PC-3 (cell line): ENCODE measurements at places on chromosomes 7 and 10. TPM values are rescaled to one million over a fixed set of nuclear protein-coding genes. Genes with fewer than 3 reads are reported as not detected.

- no peaks in the 10 kb centered on the region for H3K27me3 ChIP-seq
- peak; percentile 38 for DNase-seq
- H3K36me3 ChIP-seq, result no peaks in the 10 kb centered on the region
- no peak overlapping the region for H3K27ac ChIP-seq
- peaks cover 37% of the 10 kb centered on the region for H3K4me1 ChIP-seq
Observed at GRCh38 chr7:121298831-121299239, 30.0 kb upstream of the WNT16 start.

DNA sequence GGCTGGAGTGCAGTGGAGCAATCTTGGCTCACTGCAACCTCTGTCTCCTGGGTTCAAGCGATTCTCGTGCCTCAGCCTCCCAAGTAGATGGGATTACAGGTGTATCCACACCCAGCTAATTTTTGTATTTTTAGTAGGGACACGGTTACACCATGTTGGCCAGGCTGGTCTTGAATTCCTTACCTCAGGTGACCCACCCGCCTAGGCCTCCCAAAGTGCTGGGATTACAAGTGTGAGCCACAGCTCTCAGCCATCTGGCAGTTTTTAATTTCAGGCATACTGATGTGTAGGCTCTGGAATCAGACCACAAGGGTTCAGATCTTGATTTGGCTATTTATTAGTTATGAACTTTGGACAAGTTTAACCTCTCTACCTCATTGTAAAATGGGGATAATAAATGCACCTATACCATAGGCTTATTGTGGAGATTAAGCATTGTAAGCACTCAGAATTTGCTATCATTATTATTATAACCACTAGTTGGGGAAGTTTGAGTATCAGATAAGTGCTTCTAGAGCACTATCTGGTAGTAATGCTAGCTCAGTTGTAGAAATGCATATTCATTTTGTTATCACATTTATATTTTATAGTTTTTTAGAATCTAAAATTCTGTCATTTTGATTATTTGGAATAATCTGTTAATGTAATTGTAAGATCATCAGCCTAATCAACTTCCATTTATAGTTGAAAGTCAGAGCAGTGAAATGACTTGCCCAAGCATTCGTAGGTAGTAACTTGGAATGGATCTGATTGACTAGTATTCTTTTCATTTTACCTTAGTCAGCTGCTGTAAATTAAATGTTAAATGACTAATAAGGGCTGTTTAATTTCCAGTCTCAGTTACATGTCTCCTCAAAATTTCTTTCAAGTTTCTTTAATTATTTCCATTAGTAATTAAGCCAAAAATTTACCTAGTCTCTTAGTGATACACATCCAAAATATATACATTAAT lies 22.5 kb downstream of the KMT2E start:
- 0 out of 2 replicates have a peak, but pooled peaks cover 4% of the 10 kb centered on the region for H3K36me3 ChIP-seq

GRCh38 chr10:127148933-127149220 lies 47.5 kb downstream of the INSYN2A start:
- peak overlapping the region; percentile 93 for H3K27ac ChIP-seq
- no peaks in the 10 kb centered on the region for H3K36me3 ChIP-seq
- no peaks in the 10 kb centered on the region for H3K27me3 ChIP-seq
- H3K4me1 ChIP-seq, result peaks cover 62% of the 10 kb centered on the region
- peak; percentile 69 for DNase-seq

- H3K4me3 ChIP-seq, result no peak overlapping the region
- H3K4me1 ChIP-seq, result no peaks in the 10 kb centered on the region
- H3K27me3 ChIP-seq, result no peaks in the 10 kb centered on the region
- DNase-seq, result no peak
Observed at GRCh38 chr7:70390251-70390650, 741.7 kb upstream of the GALNT17 start.

- H3K36me3 ChIP-seq, result no peaks in the 10 kb centered on the region
- H3K27me3 ChIP-seq, result no peaks in the 10 kb centered on the region
- 0 out of 2 replicates have a peak overlapping the region, but pooled peaks have one; percentile 4 for H3K27ac ChIP-seq
- H3K4me3 ChIP-seq, result no peak overlapping the region
Observed at GRCh38 chr7:106679153-106679931, 18.4 kb upstream of the CCDC71L start.

DNA sequence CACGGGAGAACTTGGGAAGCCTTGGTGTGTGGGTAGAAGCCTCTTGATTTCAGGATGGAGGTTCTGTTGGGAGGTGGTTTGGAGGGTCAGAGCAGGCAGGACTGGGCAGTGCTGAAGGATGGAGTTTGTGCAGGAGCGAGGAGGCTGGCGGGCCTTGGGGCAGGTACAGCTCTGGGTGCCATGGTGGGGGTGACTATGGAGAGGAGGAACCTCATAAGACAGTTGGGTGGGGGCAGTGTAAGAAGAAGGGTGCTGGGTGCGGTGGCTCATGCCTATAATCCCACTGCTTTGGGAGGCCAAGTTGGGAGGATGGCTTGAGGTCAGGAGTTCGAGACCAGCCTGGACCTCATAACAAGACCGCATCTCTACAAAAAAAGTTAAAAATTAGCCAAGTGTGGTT lies 54.7 kb upstream of the GTF2IRD1 start:
- H3K27ac ChIP-seq, result no peak overlapping the region
- DNase-seq, result no peak
- H3K36me3 ChIP-seq, result 0 out of 2 replicates have a peak, but pooled peaks cover 3% of the 10 kb centered on the region

- peak overlapping the region; percentile 65 for H3K27ac ChIP-seq
- no peaks in the 10 kb centered on the region for H3K36me3 ChIP-seq
- H3K4me1 ChIP-seq, result peaks cover 21% of the 10 kb centered on the region
- DNase-seq, result peak; percentile 66
- H3K4me3 ChIP-seq, result no peak overlapping the region
Observed at GRCh38 chr7:47724335-47724982, 142.5 kb upstream of the TNS3 start.

- no peaks in the 10 kb centered on the region for H3K4me1 ChIP-seq
- no peak for DNase-seq
- no peak overlapping the region for H3K27ac ChIP-seq
- H3K4me3 ChIP-seq, result no peak overlapping the region
- peaks cover 18% of the 10 kb centered on the region for H3K27me3 ChIP-seq
Observed at GRCh38 chr7:49766966-49767365, 6.5 kb upstream of the VWC2 start.

DNA sequence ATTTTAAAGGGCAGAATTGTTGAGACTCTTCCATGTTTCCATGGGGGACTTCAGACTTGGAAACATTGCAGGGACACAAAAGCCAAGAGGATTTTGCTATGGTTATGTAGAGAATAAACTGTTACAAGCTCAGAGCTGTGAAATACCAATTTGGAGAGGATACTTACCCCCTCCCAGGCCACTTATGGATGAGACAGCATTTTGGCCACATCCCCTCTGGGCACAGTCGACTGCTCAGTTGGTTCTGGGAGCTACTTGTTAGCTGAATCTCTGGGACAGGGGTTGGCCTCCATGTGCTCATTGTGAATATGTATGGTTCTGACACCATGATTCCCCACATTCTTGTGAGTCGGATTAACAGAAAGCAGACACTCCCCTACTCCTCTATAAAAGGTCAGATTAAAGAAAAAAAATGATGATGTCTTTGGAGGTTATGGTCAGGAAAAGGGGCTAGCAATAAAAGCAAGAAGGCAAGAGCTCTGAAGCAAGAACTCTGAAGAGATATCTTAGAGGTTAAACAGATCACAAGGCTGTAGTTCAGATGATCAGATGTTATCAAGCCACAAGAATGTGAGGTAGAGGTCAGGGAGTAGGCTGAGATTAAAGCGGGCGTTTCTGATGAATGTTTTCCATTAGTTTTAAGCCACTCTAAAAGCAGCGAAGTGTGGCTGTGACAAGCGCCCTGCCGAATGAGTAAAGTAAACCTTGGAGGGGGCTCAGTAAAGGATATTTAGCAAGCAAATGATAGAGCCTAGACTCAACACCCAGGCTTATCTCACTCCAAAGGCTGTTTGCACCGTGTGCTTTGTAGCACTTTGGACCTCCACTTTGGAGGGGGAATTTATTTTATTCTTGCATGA lies 17.2 kb downstream of the STAMBPL1 start:
- DNase-seq, result no peak
- H3K27me3 ChIP-seq, result no peaks in the 10 kb centered on the region
- 0 out of 2 replicates have a peak, but pooled peaks cover 2% of the 10 kb centered on the region for H3K36me3 ChIP-seq
- H3K4me1 ChIP-seq, result peaks cover 4% of the 10 kb centered on the region; the same call in 1 of the 2 replicates

DNA sequence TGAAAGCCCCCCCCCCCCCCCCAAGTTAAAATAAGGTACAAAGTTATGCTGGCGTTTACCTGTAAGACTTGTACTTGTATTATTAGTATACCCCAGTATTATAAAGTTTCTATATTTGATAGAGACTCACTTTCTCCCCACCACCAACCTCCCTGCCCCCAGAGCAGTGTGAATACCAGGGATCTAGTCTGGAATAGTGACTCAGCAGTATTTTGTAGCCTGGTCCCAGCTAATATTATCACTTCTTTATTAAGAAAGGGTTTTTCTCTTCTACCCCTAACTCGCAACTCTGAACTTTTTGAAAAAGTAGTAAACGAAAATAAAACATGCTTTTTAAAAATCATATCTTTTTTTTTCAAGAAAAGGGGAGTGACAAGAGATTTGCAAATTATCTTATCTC lies 26.7 kb downstream of the GLI3 start:
- DNase-seq, result no peak
- H3K27me3 ChIP-seq, result no peaks in the 10 kb centered on the region
- no peak overlapping the region for H3K4me3 ChIP-seq
- H3K4me1 ChIP-seq, result no peaks in the 10 kb centered on the region
- H3K27ac ChIP-seq, result no peak overlapping the region

- H3K27me3 ChIP-seq, result no peaks in the 10 kb centered on the region
- no peaks in the 10 kb centered on the region for H3K36me3 ChIP-seq
- H3K4me3 ChIP-seq, result no peak overlapping the region
- no peak for DNase-seq
- H3K4me1 ChIP-seq, result no peaks in the 10 kb centered on the region
Observed at GRCh38 chr10:27911011-27911410, 87.9 kb downstream of the ODAD2 start.

DNA sequence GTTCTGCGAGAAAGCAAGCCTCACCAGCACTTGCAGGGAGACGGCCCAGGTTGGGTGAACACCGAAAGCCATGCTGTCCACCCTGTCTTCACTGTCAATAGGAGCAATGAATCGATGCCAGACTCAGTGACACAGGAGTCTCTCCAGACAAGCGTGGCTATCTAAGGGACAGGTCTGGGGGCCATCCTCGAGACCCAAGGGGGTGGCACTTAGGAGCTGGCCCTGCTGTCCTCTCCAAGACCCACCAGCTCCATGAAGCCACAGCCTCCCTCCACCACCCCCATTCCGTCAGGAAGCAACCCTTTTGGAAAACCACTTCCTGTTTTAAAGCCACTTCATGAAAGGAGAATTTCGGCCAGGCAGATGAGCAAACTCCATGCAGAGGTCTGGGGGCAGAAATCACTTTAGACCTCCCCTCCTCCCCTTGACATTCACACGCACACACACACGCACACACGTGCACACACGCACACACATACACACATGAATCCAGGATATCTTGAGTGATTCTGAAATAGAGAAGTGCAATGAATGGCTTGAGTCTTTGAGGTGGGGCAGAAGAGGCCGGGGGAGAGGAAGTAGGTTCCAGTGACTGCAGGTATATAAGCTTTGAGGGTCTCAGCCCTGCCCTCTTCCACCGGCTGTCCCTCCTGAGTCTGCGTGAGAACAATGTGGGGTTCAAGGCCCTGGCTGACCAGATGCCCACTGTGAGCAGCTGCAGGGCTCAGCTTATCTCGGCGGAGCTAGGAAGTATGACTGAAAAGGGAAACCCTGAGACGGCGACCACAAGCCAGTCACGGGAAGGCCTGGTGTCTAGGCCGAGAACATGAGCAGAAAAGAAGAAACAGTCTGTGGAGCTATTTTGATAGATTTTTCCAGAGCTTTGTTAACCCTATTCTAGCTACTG lies 25.0 kb downstream of the RGS10 start:
- H3K27me3 ChIP-seq, result no peaks in the 10 kb centered on the region
- H3K4me3 ChIP-seq, result no peak overlapping the region
- peak; percentile 23 for DNase-seq
- no peaks in the 10 kb centered on the region for H3K36me3 ChIP-seq
- H3K4me1 ChIP-seq, result peaks cover 29% of the 10 kb centered on the region

DNA sequence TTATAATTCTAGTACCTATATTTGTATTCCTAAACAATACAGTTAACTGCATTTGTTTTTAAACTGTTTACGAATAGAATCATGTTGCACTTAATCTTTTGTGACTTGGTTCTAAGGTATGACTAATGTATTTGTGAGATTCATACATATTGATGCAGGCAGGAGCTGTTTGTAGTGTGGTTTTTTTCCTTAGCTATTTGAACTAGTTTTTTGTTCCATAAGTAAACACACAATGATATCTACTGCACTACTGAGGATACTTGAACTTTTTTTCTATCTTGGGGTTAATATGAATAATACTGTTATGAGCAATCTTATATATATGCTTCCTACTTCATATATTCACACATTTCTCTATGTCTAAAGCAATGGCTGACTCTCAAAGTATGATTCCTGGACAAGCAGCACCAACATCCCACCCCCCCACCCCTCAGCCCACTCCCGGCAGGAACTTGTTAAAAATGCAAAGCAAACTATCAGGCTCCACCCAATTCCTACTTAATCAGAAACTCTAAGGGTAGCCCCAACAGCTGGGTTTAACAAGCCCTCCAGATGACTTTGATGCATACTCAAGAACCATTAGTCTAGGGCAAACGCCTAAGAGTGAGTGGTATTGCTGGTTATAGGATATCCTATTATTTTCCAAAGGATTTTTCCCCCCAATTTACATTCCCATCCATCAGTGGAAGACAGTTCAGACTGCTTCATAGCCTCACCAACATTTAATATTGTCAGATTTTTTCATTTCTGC lies 25.8 kb downstream of the BRAF start:
- no peaks in the 10 kb centered on the region for H3K36me3 ChIP-seq
- H3K4me3 ChIP-seq, result no peak overlapping the region
- no peaks in the 10 kb centered on the region for H3K27me3 ChIP-seq
- peak overlapping the region; percentile 66 for H3K27ac ChIP-seq
- peaks cover 17% of the 10 kb centered on the region for H3K4me1 ChIP-seq

- peak; percentile 72 for DNase-seq
- H3K4me3 ChIP-seq, result peak overlapping the region; percentile 38; the same call in 1 of the 2 replicates
- no peaks in the 10 kb centered on the region for H3K27me3 ChIP-seq
- H3K27ac ChIP-seq, result peak overlapping the region; percentile 98
Observed at GRCh38 chr7:80721883-80722615, 83.6 kb downstream of the CD36 start.

GRCh38 chr10:132105302-132105995 lies 39.7 kb downstream of the JAKMIP3 start:
- DNase-seq, result no peak
- H3K4me3 ChIP-seq, result no peak overlapping the region
- no peaks in the 10 kb centered on the region for H3K36me3 ChIP-seq
- no peaks in the 10 kb centered on the region for H3K27me3 ChIP-seq
- H3K27ac ChIP-seq, result no peak overlapping the region

- DNase-seq, result no peak
- H3K4me1 ChIP-seq, result no peaks in the 10 kb centered on the region
- no peak overlapping the region for H3K27ac ChIP-seq
- H3K36me3 ChIP-seq, result no peaks in the 10 kb centered on the region
Observed at GRCh38 chr10:114061789-114062188, 18.1 kb downstream of the ADRB1 start.

The RAPGEF5 gene
- total RNA-seq, result 5.6 and 10.8 TPM in 2 replicates

The SPRN gene
- not detected in 2 replicates for total RNA-seq

The HMX3 gene
- total RNA-seq, result 0.51 TPM in 1 of 2 replicates, not detected in the other

The NUTM2A gene
- 0.18 and 0.86 TPM in 2 replicates for total RNA-seq

The FBXO24 gene
- 0.40 TPM in 1 of 2 replicates, not detected in the other for total RNA-seq

The COL1A2 gene
- total RNA-seq, result not detected in 2 replicates

The STX1A gene
- 145 and 163 TPM in 2 replicates for total RNA-seq

The FZD8 gene
- total RNA-seq, result 275 and 375 TPM in 2 replicates

The TEX47 gene
- total RNA-seq, result not detected in 2 replicates

The ZNF398 gene
- total RNA-seq, result 8.2 and 9.1 TPM in 2 replicates
